Neural progenitor cell (in vitro differentiated cells): ENCODE measurements at places on chromosomes 13 and 19. TPM values are rescaled to one million over a fixed set of nuclear protein-coding genes. Genes with fewer than 3 reads are reported as not detected.

DNA sequence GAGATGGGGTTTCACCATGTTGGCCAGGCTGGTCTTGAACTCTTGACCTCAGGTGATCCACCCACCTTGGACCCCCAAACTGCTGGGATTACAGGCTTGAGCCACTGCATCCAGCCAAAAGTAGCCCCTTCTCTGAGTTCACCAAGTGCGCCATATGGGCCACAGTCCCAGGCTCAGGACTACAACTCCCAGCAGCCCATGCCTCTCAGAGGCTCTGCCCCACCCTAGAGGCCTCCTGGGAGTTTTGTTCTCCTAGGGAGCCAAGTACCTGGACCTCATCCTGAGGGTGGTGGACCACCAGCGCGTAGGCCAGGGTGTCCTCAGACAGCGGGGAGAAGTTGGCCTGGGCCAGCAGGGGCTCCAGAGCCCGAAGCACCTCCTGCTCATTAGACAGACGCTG lies 18.8 kb downstream of the TMEM143 start:
- DNase-seq: no peak

DNA sequence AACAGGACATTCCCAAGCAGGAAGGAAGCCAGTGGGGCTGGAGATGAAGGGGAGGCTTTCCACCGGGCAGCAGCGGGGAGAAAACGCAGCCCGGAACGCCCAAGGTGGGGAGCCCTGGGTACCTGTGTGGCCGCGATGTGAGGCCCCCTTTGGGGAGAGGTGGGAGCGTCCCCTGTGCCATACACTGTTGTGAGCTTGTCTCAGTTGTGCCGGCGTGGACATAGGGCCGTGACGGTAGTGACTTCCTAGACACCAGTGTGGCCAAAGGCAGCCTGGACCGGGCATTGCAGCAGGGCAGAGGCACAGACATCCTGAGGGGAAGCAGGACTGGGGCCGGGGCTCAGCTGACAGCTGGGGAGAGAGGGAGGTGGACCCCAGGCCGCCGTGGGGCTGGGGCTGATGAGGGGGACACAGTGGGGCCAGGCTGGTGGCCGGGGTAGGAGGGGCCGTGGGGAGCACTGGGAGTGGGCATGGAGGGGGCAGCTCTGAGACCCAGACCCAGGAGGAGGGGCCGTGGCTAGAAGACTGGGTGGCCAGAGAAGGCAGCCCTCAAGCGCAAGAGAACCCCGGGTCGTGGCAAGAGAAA lies 38.5 kb upstream of the TFDP1 start:
- DNase-seq: no peak

GRCh38 chr19:5693195-5694166 lies 3.4 kb downstream of the RPL36 start:
- DNase-seq: no peak

DNA sequence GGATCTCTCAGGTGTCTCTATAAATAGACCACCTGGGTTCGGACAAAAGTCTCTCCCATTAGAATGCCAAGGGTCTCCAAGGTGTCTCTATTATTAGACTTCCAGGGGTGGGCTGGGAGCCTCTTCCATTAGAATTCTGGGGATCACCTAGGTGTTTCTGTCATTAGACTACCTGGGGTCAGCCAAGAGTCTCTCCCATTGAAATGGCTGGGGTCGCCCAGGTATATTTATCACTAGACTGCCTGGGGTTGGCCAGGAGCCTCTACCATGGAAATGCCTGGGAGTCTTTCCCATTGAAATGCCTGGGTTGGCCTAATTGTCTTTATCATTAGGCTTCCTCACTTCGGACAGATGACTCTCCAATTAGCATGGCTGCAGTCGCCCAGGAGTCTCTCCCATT lies 1565.5 kb downstream of the UQCRFS1 start:
- DNase-seq: no peak

GRCh38 chr13:38856065-38856464 lies 134.6 kb downstream of the STOML3 start:
- no peak for DNase-seq

DNA sequence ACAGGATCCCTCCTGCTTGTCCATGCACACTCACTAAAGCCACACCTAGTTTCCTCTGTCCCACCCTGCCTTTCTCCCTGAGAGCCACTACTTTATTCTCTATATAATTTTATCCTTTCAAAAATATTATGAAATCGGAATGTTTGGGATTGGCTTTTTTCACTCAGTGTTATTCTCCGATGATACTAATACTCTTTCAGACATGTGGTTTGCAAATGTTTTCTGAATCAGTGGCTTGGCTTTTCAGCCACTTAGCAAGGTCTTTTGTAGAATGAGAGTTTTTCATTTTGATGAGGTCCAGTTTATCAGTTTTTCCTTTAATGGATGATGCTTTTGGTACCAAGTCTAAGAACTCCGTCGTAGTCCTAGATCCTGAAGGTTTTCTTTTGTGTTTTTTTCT lies 11.6 kb downstream of the SPATA13 start:
- DNase-seq: no peak

GRCh38 chr13:48414501-48414900 lies 1.6 kb upstream of the LPAR6 start:
- no peak for DNase-seq

- no peak for DNase-seq
These were observed 117.3 kb downstream of the POSTN start for GRCh38 chr13:37481011-37481884.

DNA sequence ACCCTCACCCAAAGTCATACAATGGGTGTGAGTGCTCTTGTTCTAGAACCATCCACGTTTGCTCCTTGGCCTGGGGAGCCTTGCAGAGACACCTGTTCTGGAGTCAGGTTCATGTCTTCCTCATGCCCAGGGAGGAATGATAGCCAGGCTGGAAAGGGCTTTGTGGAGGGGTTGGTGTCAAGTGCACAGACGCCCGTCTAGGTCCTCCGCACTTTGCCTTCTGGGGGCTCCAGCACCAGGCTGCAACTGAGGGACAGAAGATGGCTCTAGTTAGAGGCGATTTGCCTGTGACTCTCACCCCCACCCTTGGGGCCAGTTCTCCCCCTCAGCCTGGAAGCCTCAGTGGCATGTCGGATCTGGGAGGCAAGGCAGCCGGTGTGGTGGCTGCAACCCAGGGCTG lies 47.2 kb upstream of the ZNF536 start:
- no peak for DNase-seq

DNA sequence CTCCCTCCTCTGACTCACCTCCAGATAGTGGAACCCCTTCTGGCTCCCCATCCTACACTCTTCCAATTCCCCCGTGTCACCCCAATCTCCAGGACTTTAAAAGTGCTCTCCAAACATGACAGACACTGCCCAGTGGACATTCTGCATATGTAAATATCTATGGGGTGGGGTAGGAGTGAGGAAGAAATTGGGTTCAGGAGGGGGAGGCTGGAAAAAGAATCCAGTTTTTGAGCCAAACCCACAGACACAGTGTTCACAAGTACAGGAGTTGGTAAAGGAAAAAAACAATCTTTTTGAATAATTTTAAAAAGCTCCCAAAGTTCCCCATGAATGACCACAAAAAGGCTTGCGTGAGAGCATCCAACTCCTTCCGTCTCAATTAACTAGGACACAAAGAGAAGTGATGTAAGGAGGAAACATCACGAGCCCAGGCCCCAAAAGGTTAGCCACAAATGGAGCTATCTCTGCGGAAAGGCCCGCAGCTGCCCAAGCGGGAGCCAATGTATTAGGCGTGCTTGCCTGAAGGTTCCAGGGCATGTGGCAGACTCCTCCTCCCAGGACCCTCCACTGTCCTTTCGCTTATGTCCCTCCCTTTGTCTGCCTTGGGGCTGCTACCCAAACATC lies 18.0 kb downstream of the ZC3H4 start:
- no peak for DNase-seq

- DNase-seq: no peak
These were observed 86.5 kb downstream of the DLEU7 start for GRCh38 chr13:50757008-50757407.

The PLK5 gene
- 0.81 TPM in 1 of 2 replicates, not detected in the other for total RNA-seq

The IL4I1 gene
- total RNA-seq: 0.56 TPM in 1 of 2 replicates, not detected in the other

The ZNF491 gene
- total RNA-seq: 5.5 and 6.0 TPM in 2 replicates

The SBK2 gene
- total RNA-seq: 6.2 TPM in 1 of 2 replicates, not detected in the other

The C3 gene
- 0.25 and 1.5 TPM in 2 replicates for total RNA-seq

The DNAAF3 gene
- 9.1 and 12.0 TPM in 2 replicates for total RNA-seq

The HIF3A gene
- 6.7 and 18.0 TPM in 2 replicates for total RNA-seq
